NCI-H2081 treated with DMSO at 0.1 percent for 48 hours (cell line): ENCODE measurements at places on chromosomes 1 and 21.

- no peak for DNase-seq
These were observed 7.0 kb downstream of the DDOST start for GRCh38 chr1:20654104-20654690.

DNA sequence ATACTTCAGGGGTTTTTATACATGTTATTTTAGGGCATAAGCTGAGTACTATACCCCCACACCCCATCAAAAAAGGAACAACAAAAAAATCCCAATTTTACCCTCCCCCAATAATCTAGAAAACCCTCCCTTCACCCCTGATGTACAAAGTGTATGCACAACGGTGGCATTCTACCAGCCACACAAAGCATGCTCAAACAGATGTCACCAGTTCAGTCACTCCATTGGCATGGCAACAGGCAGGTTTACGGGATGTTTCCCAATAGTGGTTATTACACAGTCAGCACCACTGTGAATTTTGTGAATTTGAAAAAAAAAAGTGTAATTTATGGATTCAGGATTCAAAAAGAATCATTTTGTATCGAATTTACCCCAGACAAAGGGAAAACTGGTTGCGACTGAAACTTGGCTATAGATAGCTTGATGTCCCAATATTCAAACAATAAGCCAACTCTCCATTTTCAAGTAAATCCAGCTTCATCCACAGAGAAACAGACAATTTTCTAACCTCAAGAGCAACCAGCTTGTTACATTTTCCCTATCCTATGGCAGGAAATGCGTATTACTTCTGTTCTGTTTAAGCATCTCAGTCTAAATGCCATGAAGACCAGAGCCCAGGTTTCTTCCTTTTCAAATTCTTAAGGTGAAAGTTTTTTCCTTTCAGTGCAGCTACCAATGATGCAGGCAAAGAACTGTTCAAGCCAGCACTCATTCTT lies 34.0 kb upstream of the SLC45A3 start:
- DNase-seq, result no peak

DNA sequence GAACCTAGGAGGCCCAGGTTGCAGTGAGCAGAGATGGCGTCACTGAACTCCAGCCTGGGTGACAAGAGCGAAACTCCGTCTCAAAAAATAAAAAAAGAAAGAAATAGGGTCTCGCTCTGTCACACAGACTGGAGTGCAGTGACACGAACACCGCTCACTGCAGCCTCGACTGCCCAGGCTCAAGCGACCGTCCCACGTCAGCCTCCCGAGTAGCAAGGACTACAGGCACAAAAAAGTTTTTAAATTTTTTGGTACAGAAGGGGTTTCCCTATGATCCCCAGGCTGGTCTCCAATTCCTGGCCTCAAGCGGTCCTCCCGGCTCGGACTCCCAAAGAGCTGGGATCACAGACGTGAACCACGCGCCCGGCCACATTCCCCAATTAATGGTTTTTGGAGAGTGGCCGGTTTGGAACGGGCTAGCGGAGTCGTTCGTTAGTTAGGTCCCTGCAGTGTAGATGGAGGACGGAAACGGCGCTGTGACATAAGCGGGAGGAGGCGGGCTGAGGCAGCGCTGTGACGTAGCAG lies 611 bp upstream of the GUK1 start:
- DNase-seq, result no peak

DNA sequence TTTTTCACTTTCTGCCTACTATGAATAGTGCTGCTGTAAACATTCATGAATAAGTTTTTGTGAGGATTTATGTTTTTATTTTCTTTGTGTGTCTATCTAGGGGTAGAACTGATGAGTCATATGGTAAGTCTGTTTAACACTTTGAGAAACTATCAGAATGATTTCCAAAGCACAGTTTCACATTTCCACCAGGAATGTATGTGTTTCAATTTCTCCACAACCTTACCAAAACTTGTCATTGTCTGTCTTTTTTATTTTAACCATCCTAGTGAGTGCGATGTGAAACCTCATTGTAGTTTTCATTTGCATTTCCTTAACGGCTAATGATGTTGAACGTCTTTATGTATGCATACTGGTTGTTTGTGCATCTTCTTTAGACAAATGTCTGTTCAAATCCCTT lies 23.5 kb downstream of the RNASEL start:
- DNase-seq, result no peak

DNA sequence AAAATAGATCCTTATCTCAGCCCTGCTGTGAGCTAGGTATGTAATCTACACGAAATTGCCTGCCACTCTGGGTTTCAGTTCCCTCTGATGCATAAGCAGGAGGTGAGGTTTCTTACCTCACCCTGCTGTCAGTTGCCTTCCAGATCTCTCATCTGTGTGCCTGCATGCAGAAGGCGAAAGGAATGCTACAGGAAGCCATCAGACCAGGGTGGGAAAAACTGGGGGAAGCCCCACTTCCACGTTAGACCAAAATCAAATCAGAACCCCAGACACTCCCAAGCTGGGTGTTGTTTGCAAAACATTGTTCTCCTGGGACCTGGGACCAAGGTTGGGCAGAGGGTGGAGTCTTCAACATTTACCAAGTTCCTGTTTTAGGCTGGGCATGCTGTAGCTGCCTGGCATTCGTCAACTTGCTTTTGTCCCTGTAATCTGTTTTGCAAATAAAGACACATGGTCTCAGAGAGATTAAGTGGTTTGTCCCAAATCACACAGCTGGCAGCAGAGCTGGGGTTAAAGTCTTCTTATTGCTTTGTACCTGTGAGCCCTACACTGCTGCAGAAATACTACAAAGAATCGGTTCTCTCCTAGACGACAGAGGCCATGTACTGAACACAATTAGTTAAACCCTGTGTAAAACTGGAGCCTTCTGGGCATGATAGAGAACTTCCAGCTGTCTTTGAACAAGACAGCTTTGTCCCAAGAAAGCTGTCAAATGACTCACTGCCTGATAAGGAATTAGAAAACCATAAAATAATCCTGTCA lies 389.7 kb upstream of the RUNX1 start:
- no peak for DNase-seq

DNA sequence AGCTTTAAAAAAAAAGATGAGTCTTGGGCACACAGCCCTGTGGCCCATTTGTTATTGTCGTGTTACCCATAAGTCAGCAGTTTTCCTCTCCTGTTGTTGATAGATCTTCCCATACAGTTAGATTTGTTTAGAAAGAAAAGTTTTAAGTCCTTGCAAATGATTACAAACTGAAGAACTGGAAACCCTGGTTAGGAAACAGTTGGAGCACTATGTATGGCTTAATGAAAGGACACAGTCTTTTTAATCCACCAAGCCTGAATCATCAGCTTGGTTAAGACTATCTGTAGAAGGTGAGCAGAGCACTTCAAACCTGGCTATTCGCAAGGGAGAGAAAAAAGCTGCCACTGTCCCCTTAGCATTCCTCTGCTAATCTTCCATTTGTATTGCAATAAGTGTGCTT lies 241.0 kb downstream of the DISC1 start:
- DNase-seq, result no peak

- DNase-seq, result no peak
These were observed 92.0 kb upstream of the BARHL2 start for GRCh38 chr1:90809093-90809492.

DNA sequence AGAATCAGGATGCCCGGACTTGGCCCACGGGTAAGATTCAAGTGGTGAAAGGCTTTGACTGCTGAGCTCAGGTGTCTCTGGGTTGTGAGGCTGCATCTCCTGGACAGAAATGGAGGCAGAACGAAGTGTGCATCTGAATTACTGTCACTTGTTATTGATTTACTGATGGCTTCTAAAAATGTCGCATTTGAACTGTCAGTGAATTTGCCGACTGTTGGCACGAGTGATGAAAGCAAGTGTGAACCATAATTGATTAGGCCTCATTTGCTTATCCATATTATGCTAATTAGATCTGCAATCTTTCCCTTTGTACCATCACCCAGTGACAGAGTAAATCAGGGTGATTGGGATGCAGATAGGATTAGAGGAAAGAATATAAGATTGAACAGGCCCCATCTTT lies 252.4 kb downstream of the NUF2 start:
- DNase-seq, result no peak

- no peak for DNase-seq
These were observed 102.0 kb upstream of the BRINP3 start for GRCh38 chr1:190579552-190580193.

DNA sequence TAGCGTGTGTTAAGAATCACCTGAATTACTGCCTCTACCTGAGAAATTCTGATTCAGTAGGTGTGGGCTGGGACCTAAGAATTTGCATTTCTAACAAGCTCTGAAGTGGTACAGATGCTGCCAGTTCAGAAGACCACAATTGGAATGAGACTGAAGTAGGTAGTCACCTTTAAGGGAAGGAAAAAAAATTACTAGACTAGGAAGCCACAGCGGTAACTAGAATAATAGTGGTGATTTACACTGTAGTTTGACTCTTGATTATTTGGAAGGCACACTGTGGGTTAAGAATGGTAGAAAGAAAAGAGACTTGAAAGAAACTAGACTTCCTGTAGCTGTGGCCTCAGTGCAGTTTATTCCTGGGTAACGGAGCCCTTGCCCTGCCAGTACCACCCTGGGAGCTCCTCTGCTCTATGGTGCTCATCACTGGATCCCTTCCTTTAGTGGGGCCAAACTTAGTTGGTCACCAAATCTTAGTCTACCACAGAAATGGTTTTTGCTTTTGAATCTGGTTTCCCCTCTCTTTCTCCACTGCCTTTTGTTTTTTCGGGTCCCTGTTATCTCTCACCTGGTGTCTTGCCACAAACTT lies 43.6 kb downstream of the ARID1A start:
- no peak for DNase-seq

DNA sequence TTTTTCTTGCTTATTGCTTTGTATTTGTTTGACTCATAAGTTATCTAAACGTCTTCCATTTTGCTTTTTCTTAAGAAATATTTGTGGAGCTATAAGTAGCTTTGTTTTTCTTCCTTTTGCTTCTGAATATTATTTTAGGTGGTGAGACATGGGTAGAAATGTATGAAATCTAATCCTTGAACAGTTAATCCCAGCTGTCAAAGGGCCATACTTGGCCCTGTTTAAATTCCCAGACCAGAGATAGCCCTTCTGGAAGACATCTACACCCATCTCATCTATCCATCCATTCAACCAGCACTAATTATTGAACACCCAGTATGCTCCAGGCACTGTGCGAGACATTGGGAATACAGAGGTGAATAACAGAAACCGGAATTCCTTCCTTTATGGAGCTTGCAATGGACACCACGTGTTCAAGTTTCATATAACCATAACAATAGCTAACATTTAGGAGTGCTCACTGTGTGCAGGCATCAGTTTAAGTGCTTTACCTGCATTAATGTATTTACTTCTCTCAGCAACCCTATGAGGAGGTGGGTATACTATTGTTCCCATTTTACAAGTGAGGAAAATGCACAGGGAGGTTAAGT lies 8.7 kb downstream of the TACSTD2 start:
- DNase-seq, result no peak

DNA sequence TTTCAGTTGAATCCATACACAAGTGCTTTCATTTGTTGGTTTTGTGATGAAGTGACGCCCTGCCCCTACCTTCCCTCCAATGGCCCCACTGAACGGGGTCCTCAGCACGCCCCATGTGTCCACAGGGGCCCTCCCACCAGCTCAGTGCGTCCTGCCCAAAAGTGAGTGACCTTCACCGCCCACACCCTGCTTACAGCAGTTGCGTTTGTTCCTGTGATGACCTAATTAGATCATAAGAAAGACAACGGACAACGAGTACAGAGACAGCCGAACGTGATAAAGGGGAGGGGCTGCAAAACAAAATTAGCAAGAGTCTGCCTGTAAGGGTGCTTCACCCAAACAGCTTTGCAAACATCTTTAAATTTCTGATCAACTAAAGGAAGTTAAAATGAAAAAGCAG lies 38.2 kb upstream of the RIPK4 start:
- DNase-seq, result no peak

DNA sequence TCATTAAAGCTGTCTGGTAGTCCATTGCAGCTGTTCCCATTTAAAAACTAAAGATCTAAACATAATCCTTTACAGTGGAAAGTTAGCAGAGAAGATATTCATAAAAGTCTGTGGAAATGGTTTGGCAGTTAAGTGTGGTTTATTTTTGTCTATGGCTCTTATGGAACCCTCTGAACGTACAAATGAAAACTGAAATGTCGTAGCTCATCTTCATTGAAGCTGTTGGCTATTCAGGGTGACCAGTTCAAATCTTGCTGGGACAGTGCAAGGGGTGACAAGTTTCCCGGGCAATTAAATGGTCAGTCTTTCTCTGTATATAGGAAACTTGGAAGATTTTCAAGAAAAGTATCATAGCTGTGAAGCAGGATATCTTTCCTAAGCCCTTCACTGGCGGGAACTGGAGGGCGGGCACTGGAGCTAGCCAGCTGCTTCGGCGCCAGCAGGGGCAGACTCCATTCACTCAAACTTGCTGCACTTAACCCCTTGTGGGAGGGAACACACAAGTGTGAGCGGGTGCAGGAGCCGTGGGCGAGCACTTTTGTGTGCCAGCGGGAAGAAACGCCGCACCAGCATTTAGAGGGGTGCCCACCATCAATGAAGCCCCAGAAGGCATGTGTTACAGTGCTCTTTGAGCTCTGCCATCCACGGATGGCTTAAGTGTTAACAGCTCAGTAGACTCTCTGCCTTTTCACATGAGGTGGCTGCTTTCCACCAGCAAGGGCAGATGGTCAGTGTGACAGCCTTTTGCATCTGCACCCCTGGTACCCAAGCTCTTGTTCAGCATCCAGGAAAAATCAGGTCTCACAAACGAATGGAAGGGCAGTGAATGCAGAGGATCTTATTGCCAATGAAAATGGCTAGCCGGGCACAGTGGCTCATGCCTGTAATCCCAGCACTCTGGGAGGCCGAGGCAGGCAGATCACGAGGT lies 232.1 kb upstream of the KAZN start:
- no peak for DNase-seq

DNA sequence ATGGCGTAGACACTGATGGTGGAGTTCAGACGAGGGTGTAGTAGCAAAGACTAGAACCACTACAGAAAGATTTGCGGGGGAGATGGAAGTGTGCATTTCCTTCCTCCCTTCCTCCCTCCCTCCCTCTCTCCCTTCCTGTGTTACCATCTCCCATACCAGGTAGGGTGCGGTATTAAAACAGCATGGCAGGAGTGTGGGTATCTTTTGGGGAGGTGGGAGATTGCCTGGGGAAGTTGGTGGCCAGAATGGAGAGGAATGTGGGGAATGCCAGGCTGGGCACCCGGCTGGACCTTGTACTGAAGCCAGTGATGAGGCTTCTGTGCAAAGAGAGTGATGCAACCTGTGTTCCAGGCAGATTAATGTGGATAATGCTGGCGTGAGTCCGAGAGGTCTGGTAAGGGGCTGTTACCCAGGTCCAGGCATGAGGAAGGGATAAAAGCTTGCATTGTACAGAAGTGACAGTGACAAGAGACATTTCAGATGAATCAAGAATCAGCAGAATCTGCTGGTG lies 30.3 kb upstream of the PPP2R5A start:
- DNase-seq, result no peak

GRCh38 chr1:33260439-33260838 lies 4.1 kb downstream of the ZNF362 start:
- DNase-seq, result no peak
